ENCODE measurements at places on chromosomes 2 and 18. TPM values are rescaled to one million over a fixed set of nuclear protein-coding genes. Genes with fewer than 3 reads are reported as not detected.

The LDLRAD4 gene
- total RNA-seq, result 0.65 TPM

The FAP gene
- total RNA-seq, result not detected

The FRZB gene
- 72.8 TPM for total RNA-seq

The ST6GAL2 gene
- 12.8 TPM for total RNA-seq

The RAB6C gene
- not detected for total RNA-seq

The COL6A3 gene
- total RNA-seq, result 0.41 TPM

The HSBP1L1 gene
- not detected for total RNA-seq

The COL5A2 gene
- 11.6 TPM for total RNA-seq

The CELF4 gene
- 1.8 TPM for total RNA-seq

The FSHR gene
- total RNA-seq, result not detected

The PLA2R1 gene
- 0.45 TPM for total RNA-seq

The CNTNAP5 gene
- not detected for total RNA-seq

The ASIC4 gene
- total RNA-seq, result 2.4 TPM

The FZD7 gene
- 106 TPM for total RNA-seq

The ANKRD62 gene
- 0.15 TPM for total RNA-seq

The FKBP7 gene
- total RNA-seq, result 47.0 TPM

The CROCC2 gene
- not detected for total RNA-seq

The CEBPZ gene
- 56.5 TPM for total RNA-seq

The HOXD13 gene
- not detected for total RNA-seq

The KCNG3 gene
- total RNA-seq, result 7.8 TPM

The DSC2 gene
- total RNA-seq, result 11.9 TPM

The GRB14 gene
- 3.4 TPM for total RNA-seq

The FN1 gene
- total RNA-seq, result 52.0 TPM

The SLC9A4 gene
- not detected for total RNA-seq

The VWC2L gene
- not detected for total RNA-seq

The CXCR1 gene
- not detected for total RNA-seq

The TWIST2 gene
- 1.7 TPM for total RNA-seq

The KCNJ13 gene
- 21.9 TPM for total RNA-seq

The CREG2 gene
- not detected for total RNA-seq

The APCDD1 gene
- total RNA-seq, result 4.7 TPM

The IL1R1 gene
- total RNA-seq, result 1.7 TPM

The COMMD1 gene
- total RNA-seq, result 36.9 TPM

The INPP5D gene
- 4.2 TPM for total RNA-seq

The CYS1 gene
- 0.56 TPM for total RNA-seq
